ENCODE measurements at places on chromosomes 5 and 9.
A peak's percentile ranks its signal among the peaks of the same experiment; 100 is the strongest.

- DNase-seq = no peak
Observed at GRCh38 chr9:16689351-16689938, 181.0 kb downstream of the BNC2 start.

GRCh38 chr5:67053229-67053628, 143.4 kb downstream of the CD180 start:
- DNase-seq = no peak

GRCh38 chr9:15256426-15256825, 50.6 kb downstream of the TTC39B start:
- no peak for DNase-seq

GRCh38 chr9:99431103-99431502, 209.0 kb downstream of the SEC61B start:
- DNase-seq = no peak

GRCh38 chr5:1779021-1779680, 20.5 kb downstream of the MRPL36 start:
- peak; percentile 61 for DNase-seq

DNA sequence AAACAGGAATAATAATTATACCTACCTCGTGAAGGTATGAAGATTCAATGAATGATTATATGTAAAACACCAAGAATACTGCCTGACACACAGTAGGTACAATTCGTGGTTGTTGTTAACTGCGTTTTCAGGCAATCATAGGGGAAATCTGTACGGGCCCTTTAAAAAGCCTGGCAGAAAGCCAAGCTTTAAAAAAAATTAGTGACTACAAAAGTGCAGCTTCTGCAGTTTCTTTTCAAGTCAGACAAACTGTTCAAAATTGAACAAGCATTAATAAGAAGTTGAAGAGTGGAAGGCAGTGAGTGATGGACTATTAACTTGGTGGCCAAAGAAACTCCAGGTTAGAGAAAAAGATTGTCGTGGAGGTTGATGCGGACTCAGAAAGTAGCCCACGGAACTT, 85.9 kb upstream of the TRIO start:
- DNase-seq = no peak

DNA sequence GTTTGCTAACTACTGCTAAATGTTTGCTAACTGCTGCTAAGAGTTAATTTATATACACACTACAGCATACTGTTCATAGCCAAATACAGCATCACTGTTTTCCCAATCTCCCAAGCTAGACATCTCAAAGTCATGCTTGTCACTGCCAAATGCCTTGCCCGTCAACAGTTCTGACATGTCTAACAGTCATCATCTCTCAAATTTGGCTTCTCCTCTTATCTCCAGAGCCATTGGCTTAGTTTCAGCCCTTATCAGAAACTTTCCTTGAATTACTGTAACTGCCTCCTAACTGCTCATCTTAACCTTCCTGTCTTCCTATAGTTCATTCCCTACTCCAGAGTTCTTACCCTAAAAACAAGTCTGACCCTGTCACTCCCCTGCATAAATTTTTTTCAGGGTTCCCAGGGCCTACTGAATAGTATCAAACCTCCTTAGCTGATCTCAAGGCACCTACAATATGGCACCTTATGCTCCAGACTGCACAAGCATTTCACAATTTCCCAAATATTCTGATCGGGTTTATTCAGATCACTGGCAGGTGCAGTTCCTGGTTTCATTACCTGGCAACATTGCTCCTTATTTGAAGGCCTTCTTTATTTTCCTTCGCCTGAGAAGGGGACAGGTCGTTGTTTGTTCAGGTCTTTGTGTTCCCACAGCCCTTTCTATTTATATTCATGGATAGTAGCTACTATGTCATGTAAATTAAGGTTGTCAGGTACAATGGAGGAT, 55.9 kb upstream of the ANKRD55 start:
- DNase-seq = no peak

DNA sequence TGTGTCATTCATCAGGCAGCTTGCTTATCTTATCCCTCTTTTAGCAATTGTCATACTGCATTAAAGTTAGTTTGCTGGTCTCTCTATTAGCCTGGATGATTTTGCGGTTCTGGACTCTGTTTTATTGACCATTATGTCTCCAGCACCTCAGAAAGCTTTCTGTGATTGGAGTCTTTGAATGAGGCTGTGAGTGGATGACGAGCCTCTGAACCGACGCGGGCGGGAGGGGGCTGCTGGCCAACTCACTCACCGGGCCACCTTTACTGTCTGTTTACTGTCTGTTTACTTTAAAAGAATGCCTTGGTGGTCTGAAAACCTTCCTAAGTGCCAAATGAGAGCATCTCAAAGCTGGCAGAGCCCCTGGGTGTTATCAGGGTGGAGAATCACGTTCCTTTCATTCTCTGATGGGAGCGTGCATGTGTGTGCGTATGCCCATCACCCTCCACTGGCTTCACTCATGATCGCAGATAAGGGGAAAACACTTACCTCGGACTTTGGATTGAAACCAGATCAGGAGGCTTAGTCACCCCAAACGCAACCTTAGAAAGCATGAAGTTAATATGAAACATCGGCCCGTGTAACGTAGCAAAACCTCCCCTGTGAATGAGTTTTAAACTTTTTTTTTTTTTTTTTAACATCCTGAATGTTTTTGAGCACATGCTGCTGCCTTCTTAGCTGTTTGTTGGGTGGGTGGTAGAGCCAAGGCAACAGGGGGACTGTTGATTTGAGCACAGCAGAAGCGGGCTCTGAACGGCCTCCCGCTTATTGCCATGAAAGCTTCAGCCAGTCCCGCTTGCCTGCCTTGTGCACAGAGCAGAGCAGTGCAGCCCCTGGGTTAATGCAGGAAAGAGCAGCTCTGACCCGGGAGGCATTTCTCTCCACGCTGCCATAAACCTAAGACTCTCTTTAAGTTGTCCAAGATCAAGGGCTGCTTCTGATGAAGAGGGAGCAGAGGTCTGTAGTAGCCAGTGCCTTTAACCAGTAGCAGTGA, 173.6 kb downstream of the GADD45G start:
- DNase-seq = no peak

GRCh38 chr9:536597-537511, 304.6 kb upstream of the DMRT1 start:
- DNase-seq = no peak

- no peak for DNase-seq
Observed at GRCh38 chr5:7398596-7399280, 2.8 kb downstream of the ADCY2 start.

GRCh38 chr5:102223542-102224477, 72.3 kb downstream of the SLCO4C1 start:
- DNase-seq = no peak

DNA sequence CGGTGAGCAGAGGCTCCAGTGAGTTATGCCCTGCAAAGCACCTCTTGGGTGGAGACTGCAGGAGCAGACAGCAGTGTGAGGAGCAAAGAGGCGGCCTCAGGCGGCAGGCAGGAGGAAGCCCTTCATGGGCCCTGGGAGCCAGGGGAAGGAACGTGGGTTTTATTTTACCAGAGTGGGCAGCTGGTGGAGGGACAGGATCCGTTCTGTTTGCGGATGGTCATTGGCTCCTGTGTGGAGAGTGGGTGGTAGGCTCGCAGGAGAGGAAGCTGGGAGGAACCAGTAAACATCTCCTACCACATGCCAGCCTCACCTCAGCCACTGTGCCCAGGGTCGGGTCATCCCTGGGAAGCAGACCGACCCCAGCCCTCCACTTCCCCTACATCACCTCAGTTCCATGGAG, 24.4 kb downstream of the HNRNPH1 start:
- DNase-seq = no peak

GRCh38 chr5:163089926-163090325, 347.5 kb upstream of the CCNG1 start:
- DNase-seq = no peak

GRCh38 chr9:10032166-10032565, 580.6 kb downstream of the PTPRD start:
- DNase-seq = no peak

DNA sequence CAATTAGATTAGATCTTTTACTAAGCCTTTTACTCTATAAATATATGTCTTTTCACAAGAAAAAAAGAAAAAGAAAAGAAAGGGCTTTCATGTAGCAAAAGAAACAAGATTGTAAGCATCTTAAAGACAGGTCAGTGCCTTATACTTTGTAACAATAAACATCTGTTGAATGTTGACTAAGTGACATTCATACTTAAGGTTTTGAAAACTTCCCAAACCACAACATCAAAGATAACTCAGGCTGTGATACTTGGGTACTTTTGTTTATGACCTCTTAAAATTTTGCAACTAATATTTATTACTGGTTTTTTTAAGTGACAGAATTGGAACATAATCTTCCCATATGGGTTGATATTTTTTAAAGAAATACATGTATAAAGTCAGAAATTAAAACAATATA, 7.4 kb downstream of the GRAMD2B start:
- DNase-seq = no peak

GRCh38 chr9:34899535-34900158, 58.4 kb upstream of the PHF24 start:
- no peak for DNase-seq

GRCh38 chr9:137465000-137465719, 6.0 kb upstream of the NSMF start:
- peak; percentile 59 for DNase-seq

GRCh38 chr9:81393985-81394811, 295.1 kb downstream of the TLE1 start:
- DNase-seq = no peak

- peak; percentile 9 for DNase-seq
Observed at GRCh38 chr9:37918665-37919170, 14.8 kb upstream of the SLC25A51 start.

GRCh38 chr5:122316656-122317055, 4.6 kb downstream of the SNCAIP start:
- no peak for DNase-seq

DNA sequence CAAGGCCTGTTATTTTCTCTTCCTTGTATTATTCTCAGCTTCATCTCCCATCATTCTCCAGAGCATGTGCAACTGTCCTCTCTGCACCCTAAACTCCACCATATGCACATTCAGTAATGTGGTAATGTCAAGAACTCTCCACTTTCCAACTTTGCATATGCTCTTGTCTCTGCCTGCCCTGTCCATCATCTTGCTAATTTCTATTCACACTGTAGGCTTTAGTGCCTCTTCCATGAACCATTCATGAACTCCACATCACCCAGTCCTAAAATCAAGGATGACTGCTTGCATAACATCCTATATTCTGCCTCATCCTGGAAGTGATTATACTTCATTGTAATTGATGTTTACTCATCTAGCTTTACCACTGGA, 354.8 kb downstream of the PDE4D start:
- DNase-seq = no peak

- no peak for DNase-seq
Observed at GRCh38 chr5:78829811-78830527, 155.1 kb downstream of the ARSB start.

DNA sequence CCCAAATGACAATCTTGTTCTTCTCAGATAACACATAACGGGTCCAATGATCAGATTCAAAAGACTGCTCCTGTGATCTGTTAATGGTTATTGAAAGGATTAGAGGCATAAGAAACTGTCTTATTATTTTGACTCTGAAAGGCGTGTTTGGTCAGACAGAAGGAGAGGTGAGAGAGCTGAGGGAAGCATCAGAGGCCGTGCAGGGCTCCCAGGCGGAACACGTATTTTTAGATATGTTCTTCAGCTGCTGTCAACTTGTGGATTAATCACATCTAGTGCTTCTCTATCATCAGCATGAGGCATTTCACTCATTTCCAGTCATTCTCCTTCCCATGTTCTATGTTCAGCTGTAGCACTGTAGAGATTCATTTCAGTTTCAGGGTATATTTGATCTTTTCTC, 199.8 kb downstream of the MAPKAP1 start:
- DNase-seq = no peak

- DNase-seq = no peak
Observed at GRCh38 chr5:164202338-164202737, 696.9 kb downstream of the MAT2B start.

GRCh38 chr9:125811002-125811401, 63.8 kb downstream of the PBX3 start:
- DNase-seq = no peak

- no peak for DNase-seq
Observed at GRCh38 chr5:107868650-107869409, 198.1 kb upstream of the EFNA5 start.

GRCh38 chr5:168756453-168757391, 177.6 kb upstream of the PANK3 start:
- DNase-seq = no peak

GRCh38 chr9:115262952-115263351, 145.0 kb upstream of the TNC start:
- no peak for DNase-seq

DNA sequence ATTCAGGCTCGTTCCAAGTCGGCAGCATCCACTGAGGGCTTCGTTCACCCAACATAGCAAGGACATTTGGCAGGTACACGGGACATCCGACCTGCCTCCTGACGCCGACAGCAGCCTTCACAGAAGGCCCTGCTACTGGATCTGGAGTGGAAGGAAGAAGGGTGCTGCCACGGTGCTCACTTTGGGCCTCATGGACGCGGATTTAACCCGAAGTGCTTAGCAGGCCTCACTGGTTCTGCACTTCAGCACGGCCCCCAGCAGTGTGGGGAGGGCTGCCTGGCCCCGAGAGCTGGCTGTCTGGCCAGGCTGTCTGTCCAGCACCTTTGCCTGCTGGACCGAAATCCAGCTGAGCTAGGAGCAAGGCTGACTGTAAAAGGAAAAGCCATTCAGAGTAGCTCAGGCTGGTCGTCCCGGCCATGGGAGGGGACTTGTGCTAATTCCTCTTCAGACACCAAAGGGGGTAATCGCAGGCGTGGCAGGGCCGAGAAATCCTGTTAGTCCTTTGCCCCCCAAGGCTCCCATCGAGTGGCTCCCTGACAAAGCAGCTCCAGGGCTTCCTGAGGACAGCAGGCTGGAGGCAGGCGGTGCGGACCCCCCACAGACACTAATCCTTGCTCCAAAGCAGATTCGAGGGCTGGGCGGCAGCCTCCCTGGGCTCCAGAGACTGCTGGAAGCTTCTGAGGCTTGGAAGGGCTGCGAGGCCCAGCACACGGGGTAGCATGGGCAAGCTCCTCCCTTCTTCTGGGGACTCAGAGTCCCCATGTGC, 11.1 kb upstream of the RXRA start:
- DNase-seq = peak; percentile 42

DNA sequence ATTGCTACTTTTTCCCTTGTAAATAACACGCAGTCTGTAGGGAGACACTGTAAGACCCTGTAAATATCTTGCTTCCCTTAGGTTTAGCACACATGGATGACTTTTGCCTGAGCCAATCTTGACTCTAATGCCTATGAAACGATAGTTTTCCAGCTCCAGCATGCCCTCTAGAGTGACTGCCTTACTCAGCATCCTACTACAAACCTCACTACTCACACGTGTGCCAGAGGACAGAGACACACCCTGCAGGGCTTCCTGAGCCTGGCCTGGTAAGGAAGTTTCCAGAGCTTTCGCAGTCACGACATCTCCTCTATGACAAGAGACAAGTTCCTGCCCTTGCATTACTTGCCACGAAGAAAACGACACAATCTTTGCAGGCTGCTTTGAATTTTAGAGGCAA, 138.1 kb downstream of the ATPSCKMT start:
- no peak for DNase-seq

DNA sequence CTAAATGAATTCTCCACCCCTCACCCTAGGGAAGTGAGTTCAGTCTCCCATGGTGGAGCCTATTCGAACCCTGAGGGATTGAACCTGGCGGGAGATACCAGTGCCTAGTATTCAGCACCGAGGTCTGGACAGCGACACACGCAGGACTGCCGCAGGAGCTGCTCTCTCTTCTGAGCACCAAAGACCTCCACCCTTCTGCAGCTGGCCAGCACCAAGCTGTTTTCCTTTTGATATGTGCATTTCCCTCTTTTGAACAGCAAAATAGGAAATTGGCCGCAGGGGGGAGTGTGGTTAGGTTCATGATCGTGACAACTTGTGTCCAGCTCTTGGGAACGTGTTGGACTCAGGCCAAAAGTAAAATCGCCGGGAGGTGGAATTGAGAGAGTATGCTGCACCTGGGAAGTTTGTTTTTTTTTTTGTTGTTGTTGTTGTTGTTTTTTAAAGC, 1.2 kb upstream of the PCSK1 start:
- no peak for DNase-seq
